Left ventricle myocardium superior (tissue), 1 donor: ENCODE measurements at places on chromosomes 7 and 10. TPM values are rescaled to one million over a fixed set of nuclear protein-coding genes. Genes with fewer than 3 reads are reported as not detected.

The LEP gene
- total RNA-seq = 0.42 TPM

The PNLIP gene
- not detected for total RNA-seq

The GJD4 gene
- total RNA-seq = not detected

The DRGX gene
- total RNA-seq = not detected

The CNTNAP2 gene
- 0.22 TPM for total RNA-seq

The PRSS37 gene
- total RNA-seq = not detected

The GPRIN2 gene
- not detected for total RNA-seq

The EN2 gene
- total RNA-seq = not detected

The NEUROG3 gene
- not detected for total RNA-seq

The GPR37 gene
- total RNA-seq = not detected

The PKD2L1 gene
- total RNA-seq = not detected

The PTPRN2 gene
- 1.3 TPM for total RNA-seq
